ENCODE measurements at places on chromosomes 6 and 20.

- DNase-seq: no peak
Observed at GRCh38 chr6:135976585-135976984, 125.1 kb downstream of the PDE7B start.

DNA sequence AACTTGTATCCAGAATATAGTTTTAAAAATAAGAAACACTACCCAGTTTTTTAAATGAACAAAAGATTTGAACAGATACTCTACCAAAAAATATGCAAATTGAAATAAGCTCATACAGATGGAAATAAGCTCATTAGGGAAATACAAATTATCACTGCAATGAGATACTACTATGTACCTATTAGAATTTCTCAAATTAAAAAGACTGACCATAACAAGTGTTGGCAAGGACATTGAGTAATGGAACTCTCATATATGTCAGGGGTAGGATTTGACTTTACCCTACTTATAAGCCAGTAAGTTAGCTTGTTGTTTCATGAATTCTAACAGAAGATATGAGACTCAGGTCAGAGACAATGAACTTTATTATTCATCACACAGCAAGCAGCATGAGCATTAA, 9.6 kb upstream of the ASIP start:
- DNase-seq: no peak

- DNase-seq: peak; percentile 73
Observed at GRCh38 chr20:25867776-25868649, 171.4 kb upstream of the ZNF337 start.

- no peak for DNase-seq
Observed at GRCh38 chr6:72913797-72914196, 291.9 kb downstream of the KCNQ5 start.

DNA sequence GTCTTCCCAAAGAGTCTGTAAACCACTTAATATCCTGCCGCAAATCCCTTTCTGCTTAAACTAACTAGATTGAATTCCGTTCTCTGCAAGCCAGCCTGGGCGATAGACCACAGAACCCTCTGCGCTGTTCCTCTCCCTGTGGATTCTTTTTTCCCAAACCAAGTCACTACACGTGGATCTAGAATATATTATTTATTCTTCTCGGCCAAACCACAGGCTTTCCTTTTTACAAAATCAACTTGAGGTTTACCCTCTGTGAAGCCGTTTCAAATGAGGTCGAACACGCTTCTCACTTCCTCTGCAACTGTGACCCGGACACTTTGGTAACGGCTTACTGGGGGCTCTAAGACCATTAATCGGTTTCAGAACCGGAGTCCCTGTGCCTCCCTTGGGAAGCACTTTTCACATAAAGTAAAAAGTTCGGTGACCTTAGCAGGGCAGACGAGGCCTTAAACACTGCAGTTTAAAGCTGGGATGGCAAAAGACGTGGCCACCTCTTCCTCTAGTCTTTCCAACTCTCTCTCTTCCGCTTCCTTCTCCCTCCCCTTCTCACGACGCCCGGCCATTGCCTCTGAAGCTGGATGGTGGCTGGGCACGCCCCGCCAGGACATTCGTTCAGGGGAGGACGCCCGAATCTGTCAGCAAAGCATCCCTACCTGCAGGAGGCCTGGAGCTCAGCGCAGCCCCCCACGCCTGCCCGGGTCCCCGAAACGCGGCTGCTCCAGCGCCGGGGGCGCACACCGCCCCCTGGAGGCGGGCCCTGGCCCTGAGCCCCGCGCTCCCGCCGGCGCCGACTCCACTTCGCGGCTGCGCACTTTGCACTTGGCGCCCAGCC, 55.0 kb upstream of the FOXC1 start:
- DNase-seq: peak; percentile 80

GRCh38 chr6:120614723-120615122, 719.6 kb downstream of the TBC1D32 start:
- no peak for DNase-seq

DNA sequence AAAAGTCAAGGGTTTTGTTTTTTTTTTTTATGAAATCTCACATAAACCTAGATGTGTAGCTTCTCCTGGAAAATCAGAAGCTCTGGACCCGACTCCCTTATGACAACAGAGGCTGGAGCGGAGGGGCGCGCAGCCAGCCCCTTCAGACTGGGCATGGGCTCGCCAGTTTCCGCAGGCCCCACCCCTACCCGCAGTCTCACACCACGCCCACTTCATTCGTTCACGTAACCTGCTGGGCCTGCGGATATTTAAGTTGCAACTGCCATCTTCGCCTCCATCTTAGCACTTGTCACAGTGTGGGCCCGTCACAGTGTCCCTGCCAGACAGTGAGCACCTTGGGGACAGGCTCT, 111.7 kb upstream of the PTPN1 start:
- no peak for DNase-seq

GRCh38 chr6:65638047-65638831, 68.8 kb downstream of the EYS start:
- no peak for DNase-seq

DNA sequence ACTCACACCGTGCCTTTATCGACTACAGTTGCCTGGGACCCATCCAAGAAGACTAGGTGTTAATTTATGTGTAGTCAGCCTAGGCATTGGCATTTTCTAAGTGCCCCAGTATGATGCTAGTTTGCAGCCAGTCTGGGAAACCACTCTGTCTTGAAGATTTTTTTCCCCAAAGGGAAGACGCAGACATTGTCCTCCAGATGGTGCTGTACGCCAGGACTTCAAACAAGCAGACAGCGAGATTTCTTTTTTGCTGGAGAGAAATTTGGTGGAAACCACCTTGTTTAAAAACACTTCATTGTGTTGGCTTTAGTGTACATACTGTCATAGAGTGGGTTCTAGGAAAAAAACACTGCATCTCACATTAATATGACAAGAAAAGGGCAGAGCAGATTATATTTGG, 30.0 kb downstream of the ALDH5A1 start:
- no peak for DNase-seq

DNA sequence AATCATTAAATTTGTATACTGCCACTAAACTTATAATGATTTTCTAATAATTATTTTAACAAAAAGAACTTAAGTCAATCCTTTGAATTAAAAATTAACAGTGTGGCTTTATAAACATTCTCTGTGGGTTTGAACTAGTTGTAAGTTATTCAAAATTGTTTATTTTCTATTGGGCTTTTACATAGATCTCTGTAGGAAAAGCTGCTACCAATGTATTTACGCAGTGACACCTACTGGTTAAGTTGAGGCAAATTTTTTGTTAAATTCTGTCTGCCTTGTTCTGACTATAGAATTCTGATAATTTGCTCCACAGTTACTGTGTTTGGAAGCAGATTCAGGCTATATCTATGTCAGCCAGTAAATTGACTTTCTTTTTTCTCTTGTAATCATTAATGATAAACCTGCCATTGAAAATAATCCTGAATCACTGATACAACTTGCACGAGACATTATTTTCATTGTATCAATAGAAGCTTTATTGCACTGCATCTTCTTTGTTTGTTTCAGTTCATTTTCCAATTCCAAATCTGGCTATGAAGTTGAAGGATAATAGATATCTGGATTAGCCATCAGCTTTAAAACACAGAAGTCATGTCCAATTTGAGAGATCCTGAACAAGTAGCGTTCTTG, 66.0 kb upstream of the UTRN start:
- no peak for DNase-seq

- DNase-seq: no peak
Observed at GRCh38 chr6:43869079-43869710, 99.2 kb downstream of the VEGFA start.
